ENCODE measurements at places on chromosomes 12 and 14.

- no peak for DNase-seq
- H3K27me3 ChIP-seq = no peaks in the 10 kb centered on the region
- H3K36me3 ChIP-seq = no peaks in the 10 kb centered on the region
- H3K27ac ChIP-seq = no peak overlapping the region
These were observed 37.0 kb downstream of the DTX1 start for GRCh38 chr12:113093409-113094101.

DNA sequence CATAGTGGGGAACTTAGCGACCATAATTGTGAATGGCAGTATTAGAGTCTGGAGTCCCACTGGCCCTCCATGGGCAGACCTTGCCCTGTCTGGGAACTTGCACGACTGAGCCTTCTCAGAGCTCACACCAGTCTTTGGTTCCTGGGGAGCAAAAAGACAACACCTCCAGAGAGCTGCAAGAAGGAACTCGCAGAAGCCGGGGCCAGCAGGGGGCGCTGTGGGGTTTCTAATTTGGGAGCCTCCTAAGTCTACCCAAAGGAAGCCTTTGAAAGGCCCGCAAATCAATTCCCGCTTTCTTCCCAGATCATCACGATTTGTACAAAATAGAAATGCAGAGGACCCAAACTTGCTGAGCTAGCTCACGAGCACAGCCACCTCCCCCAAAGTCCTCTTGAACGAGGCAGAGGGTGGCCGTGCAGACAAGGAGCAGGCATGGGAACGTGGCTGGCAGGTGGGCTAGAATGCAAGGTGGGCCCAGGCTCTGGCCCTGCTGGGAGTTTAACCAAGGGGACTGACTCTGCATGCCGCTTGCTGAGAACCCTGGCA is 46.3 kb upstream of the FBXO21 start:
- H3K36me3 ChIP-seq = no peaks in the 10 kb centered on the region
- no peaks in the 10 kb centered on the region for H3K4me1 ChIP-seq
- H3K4me3 ChIP-seq = no peak overlapping the region
- DNase-seq = peak; percentile 73
- H3K27me3 ChIP-seq = no peaks in the 10 kb centered on the region

GRCh38 chr12:120856980-120857379 is 47.2 kb downstream of the SPPL3 start:
- no peaks in the 10 kb centered on the region for H3K36me3 ChIP-seq
- H3K27ac ChIP-seq = no peak overlapping the region
- H3K27me3 ChIP-seq = no peaks in the 10 kb centered on the region

- DNase-seq = no peak
- H3K27ac ChIP-seq = no peak overlapping the region
- no peaks in the 10 kb centered on the region for H3K27me3 ChIP-seq
- H3K36me3 ChIP-seq = no peaks in the 10 kb centered on the region
- no peaks in the 10 kb centered on the region for H3K4me1 ChIP-seq
- H3K4me3 ChIP-seq = no peak overlapping the region
These were observed 49.2 kb downstream of the GALNT4 start for GRCh38 chr12:89475203-89475990.

DNA sequence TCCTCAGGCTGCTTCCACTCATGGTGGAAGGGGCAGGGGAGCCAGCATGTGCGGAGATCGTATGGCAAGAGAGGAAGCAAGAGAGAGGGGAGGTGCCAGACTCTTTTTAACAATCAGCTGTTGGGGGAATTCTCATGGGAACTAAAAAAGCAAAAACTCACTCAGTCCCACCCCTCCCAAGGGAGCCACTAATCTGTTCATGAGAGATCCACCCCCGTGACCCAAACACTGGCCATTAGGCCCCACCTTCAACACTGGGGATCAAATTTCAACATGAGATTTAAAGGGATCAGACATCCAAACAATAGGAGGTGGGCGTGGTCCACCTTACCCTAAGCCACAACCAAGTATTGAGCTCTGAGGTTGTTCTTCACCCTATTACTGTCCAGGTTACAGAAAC is 375.1 kb downstream of the GRIN2B start:
- H3K4me1 ChIP-seq = no peaks in the 10 kb centered on the region
- no peaks in the 10 kb centered on the region for H3K27me3 ChIP-seq
- H3K4me3 ChIP-seq = no peak overlapping the region
- no peaks in the 10 kb centered on the region for H3K36me3 ChIP-seq
- no peak overlapping the region for H3K27ac ChIP-seq
- no peak for DNase-seq

DNA sequence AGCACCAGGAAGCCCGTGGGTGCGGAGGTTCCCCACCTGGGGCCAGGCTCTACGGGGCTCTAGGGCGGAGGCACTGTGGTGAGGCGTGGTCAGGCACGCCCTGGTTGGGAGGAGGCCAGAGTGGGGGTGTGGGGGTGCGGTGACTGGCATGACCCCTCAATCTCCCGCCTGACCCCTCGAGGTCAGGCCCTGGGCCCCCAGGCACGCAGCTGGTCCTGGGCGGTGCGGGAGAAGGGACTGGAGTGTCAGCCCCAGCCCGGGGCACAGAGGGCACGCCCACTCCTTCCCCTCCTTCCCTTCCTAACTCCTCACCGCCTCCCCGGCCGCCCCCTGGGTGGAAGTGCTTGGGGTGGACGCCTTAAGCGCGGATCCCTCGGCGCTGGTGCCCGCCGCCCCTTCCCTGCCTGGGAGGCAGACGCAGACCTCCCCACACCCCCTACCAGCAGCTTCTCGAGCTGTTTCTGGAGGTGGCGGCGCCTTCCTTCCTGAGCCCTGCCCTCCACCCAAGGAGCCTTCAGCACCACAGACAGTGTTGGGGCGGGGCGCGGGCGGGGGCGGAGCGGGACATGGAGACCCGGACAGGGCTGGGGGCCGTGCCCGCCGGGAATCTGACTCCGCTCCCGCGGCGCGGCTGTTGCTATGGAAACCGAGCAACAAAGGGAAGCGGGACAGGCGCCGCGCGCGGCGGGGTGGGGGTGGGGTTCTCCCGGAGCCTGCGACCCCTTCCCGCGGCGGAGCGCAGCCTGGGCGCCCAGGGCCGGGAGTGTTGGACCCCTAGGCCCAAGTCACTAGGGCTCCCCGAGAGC is 741 bp upstream of the CRIP2 start:
- H3K27ac ChIP-seq = no peak overlapping the region
- H3K27me3 ChIP-seq = peaks cover 23% of the 10 kb centered on the region
- peaks cover 25% of the 10 kb centered on the region for H3K4me1 ChIP-seq

DNA sequence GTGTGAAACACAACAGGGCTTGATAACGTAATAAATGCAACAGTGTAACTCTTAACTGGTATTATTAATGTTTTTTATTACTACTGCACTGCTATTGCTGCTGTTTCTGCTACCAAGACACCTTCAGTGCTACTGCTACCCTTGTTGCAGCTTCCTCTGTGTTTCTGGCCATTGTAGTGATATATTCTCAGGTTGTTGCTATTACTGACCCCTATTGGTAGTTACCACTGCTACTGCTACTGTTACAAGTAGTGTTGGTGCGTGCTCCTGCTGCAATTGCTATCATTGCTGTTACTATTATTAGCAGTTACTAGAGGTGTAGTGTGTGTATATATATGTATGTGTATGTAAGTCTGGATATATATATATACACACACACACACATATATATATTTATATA is 87.2 kb upstream of the PTPRB start:
- H3K36me3 ChIP-seq = no peaks in the 10 kb centered on the region
- H3K4me3 ChIP-seq = no peak overlapping the region
- H3K27me3 ChIP-seq = no peaks in the 10 kb centered on the region
- no peaks in the 10 kb centered on the region for H3K4me1 ChIP-seq
- no peak for DNase-seq

DNA sequence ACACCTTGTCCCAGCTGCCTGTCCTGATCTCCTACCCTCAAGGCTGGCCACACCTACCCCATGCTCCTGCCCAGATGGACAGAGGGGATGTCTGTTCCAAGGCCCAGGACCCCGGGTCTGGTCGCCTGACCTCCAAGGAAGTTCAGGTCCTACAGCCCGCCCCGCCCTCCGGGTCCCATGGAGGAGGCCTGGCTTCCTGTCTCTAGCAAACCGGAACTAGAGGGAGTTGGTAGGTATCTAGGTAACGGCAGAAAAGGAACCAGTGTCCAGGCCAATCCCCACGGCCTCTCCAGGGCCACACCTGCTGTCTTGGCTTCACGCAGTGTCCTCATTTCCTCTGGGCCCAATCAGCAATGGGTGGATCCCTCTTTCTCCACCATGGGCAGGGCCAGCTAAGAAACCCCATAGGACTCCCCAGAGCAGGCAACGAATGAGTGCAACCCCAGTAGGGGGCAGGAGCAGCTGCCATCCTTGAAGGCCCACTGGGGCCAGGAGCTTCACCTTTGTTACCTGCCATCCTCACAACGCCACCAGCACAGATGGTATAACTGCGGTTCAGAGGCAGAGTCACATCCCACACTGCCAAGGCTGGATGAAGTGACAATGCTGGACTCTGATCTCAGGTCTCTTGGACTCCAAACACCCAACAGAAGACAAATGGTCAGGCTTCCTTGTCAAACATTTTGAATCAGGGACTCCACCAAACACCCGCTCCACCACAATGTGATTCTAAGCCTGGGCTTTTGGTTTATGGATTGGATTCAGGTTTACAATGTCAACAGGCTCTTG is 25.1 kb upstream of the RPLP0 start:
- no peak overlapping the region for H3K27ac ChIP-seq
- no peak for DNase-seq
- no peak overlapping the region for H3K4me3 ChIP-seq
- H3K36me3 ChIP-seq = peaks cover 54% of the 10 kb centered on the region

DNA sequence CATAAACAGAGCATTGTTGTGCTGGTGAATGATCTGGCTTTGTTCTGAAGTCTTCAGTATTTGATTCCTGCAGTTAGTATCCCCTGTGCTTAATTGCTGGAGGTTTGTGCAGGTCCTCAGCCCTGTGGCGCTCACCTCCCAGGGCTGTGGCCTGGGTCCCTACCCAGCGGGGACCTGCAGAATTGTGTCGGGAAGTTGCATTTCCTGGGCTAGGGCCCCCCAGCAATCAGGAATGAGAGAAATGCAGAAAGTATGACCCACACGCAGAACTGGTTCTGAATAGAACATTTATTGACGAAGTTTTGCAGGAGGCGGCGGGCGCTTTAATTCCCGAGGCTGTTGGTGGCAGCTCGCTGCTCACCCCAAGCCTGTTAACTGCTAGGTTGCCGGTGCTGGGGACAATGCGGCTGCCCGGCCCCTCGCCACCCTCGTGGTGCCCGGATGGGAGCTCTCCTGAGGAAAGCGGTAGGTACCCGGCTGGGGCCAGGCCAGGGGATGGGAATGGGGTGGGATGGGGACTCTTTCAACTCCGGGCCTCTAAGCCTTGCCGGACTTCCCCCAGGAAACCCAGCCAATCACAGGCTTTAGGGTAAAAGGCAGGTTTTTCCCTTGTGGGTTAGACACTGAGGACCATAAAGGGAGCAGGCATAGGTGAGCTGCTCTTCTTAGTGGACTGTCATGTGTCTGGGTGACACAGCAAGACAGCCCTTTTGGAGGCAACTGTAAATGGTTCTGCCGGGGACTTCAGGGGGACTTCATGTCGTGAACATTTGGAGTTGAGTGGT is 11.6 kb downstream of the PLEKHG3 start:
- H3K27ac ChIP-seq = peak overlapping the region; percentile 83
- H3K36me3 ChIP-seq = peaks cover 9% of the 10 kb centered on the region
- peaks cover 53% of the 10 kb centered on the region for H3K4me1 ChIP-seq
- no peaks in the 10 kb centered on the region for H3K27me3 ChIP-seq
- no peak overlapping the region for H3K4me3 ChIP-seq

DNA sequence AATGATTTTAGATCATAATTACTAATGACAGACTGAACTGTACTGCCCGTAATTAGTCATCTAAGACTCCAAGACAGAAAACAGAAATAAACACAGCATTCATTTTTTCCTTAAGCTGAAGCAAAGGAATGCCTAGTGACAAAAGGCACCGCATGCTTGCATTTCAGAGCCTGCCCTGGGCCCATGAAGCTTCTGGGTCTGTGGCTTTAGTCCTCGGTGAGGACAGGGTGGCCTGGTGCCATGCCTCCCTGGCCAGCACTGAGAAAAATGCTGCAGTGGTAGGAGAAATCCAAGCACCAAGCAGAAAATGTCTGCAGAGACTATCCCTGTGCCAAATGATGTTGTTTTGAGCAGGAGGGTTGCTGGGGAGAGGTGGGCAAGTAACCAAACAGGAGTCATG is 171.6 kb downstream of the CALM1 start:
- DNase-seq = no peak
- peaks cover 12% of the 10 kb centered on the region for H3K4me1 ChIP-seq
- peaks cover 11% of the 10 kb centered on the region for H3K36me3 ChIP-seq
- no peak overlapping the region for H3K4me3 ChIP-seq
- no peak overlapping the region for H3K27ac ChIP-seq

DNA sequence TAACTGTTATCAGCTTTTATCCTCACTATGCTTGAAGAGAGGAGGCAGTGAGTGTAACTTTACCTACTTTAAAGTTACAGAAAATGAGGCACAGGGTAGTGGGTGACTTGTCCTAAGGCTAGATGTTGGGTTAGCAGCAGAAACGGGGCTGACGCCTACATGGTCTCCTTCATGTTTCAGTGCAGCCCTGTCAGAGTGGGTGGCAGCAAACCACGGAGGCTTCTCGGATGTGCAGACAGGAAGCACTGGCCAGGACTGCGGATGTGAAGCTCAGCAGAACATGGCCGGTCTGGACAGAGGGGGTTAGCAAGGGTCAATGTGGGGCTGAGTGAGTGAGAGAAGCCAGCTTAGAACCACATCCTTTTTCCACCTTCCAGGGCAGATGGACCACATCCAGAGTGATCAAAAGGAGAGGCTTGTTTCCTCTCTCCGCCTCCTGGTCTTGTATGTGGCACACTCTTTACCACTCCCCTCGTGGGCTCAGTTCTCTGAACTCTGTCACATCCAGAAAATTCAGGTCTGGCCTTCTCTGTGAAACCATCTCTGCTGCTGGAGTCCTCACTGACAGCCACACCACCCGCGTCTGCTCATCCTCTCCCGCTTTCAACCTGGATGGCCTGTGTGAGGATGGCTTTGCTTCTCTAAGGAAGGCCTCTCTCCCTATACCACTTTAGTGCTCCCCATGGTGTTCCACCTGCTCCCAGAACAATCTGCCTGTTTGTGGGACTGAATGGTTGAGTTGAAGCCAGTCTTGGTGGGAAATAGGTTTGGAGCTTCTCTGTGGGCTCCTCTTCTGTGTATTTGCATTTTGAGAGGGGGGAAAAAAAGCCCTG is 14.1 kb downstream of the SUSD6 start:
- H3K4me1 ChIP-seq = peaks cover 3% of the 10 kb centered on the region
- H3K36me3 ChIP-seq = no peaks in the 10 kb centered on the region
- no peak overlapping the region for H3K27ac ChIP-seq
- H3K4me3 ChIP-seq = no peak overlapping the region
- no peak for DNase-seq
- no peaks in the 10 kb centered on the region for H3K27me3 ChIP-seq

- H3K27ac ChIP-seq = no peak overlapping the region
- peaks cover 55% of the 10 kb centered on the region for H3K36me3 ChIP-seq
- DNase-seq = no peak
- peaks cover 6% of the 10 kb centered on the region for H3K4me1 ChIP-seq
- H3K4me3 ChIP-seq = no peak overlapping the region
- H3K27me3 ChIP-seq = no peaks in the 10 kb centered on the region
These were observed 10.5 kb downstream of the MBD6 start for GRCh38 chr12:57533108-57533507.

DNA sequence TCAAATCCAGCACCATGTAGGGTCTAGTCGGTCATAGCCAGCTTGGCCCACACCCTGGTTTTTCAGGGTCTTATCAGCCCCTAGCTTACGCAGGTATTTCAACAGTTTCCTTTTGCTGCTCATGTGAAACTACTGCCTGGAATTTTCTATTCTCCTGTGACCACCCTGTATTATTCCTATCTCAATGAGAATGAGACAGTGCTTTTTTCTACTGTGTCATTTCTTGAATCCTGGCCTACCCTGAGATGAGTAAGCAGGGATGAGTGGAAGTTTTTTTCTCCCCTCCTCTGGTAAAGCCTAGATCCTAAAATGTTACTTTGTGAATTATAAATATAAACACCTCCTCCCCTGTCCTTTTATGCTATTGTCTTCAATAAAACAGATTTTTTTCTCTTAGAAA is 62.7 kb upstream of the ARID2 start:
- no peaks in the 10 kb centered on the region for H3K36me3 ChIP-seq
- no peaks in the 10 kb centered on the region for H3K27me3 ChIP-seq
- no peak overlapping the region for H3K4me3 ChIP-seq
- H3K4me1 ChIP-seq = no peaks in the 10 kb centered on the region

Data from trophoblast cell (in vitro differentiated cells and primary cell).